NCI-H69 (cell line): ENCODE measurements at places on chromosomes 6 and 20.

- DNase-seq, result peak; percentile 66
These were observed 719 bp downstream of the SMPD2 start for GRCh38 chr6:109441069-109441816.

DNA sequence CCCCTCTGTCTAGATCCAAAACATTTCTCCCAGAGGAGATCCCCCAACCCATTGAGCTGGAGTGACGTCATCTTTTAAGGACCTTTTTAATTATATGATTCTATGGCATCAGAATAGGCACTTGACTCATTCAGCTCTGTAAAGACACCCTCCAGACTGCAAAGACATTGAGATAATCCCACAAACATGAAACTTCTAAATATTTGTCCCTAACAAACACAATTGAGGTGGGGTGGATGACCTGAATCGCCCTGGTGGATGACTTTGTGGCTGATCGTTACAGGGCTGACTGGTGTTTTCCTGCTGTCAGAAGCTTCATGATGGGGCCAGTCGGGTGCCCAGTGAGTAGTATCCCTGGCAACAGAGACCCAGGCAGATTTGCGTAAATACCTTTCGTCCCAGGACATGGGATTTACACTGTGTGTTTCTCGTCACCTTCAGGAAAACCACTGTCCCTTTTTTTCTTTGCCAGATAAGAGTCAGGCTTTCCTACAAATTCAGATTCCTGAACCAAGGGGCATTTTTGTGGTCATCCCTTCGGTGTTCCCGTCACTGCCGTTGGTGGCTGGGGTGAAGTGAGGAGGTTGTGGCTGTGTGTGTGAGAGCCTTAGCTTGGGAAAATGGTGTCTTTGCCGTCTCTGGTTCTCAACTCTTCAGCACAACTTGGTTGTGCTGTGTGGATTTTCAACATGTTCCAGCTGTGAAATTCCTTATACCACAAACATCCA, 5.3 kb upstream of the PCK1 start:
- DNase-seq, result no peak

- no peak for DNase-seq
These were observed 57.2 kb downstream of the MTFR2 start for GRCh38 chr6:136192902-136193301.

- no peak for DNase-seq
These were observed 21.1 kb downstream of the COL20A1 start for GRCh38 chr20:63314015-63314471.

DNA sequence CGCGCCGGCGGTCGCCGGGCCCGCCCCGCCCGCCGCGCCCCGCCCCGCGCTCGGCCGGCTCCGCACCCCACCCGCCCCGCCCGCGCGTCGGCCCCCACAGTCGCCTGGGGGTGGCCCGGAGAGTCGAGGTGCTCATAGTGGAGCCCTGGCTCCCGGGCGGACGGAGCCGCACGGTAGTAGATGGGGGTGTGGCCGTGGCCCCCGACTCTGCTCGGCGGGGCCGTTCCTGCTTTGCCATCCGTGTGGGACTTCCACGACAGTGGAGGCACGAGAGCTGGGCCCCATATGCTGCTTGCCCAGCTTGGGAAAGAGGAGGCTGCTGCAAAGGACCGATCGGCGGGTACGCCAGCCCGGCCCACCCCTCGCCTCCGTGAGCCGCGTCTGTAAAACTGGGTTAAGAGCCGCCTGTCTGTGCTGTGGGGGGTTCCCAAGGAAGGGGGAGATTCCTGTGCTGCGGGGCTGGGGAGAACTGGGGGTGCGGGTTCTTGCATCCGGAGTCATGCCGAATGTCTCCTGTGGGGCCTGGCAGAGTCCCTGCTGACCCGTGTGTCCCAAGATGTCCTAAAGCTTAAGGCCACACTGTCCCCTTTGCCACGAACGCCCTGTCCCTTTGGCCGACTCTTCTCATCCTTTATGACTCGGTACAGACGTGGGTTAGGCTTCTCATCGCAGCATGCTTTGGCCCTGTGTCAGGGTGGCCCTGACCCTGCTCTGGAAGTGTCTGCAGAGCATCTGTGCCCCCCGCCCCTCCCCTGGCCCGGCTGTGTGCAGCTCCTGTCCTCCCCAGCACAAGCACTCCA, at the start of gene OPRL1:
Gene OPRL1 (plus strand): TSS at position 70 of the 800 bp plus-strand sequence. CDS start 12,639 bp downstream, outside the sequence.
- DNase-seq, result no peak
